ENCODE measurements at places on chromosomes 11 and 22. TPM values are rescaled to one million over a fixed set of nuclear protein-coding genes. Genes with fewer than 3 reads are reported as not detected.

DNA sequence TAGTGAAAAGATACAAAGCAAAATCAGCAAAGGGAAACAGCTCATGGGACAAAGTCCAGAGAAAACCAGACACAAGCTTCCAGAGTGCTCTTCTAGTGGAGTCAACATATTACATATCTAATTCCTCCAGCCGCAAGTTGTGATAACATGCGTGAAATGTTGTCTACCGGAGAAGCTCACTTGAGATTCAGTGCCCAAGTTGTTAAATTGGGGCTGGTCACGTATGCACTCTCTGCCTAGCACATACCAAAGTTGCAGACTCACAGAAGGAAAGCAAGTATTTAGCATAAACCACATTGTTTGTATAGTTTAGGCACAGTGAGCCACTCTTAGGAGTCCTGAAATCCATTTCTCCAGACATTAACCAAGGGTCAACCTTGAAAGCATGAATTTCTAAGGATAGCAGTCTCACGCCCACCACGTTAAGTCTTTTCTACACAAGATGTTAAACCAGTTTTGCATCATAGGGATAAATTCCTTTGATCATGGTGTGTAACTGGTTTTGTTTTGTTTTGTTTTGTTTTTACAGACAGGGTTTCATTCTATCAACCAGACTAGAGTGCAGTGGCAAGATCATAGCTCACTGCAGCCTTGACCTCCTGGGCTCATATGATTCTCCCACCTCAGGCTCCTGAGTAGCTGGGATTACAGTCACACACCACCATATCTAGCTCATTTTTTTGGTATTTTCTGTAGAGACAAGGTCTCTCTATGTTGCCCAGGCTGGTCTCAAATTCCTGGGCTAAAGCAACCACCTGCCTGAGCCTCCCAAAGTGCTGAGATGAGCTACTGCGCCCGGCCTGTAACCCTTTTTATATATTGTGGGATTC lies 39.5 kb upstream of the EP300 start:
- DNase-seq, result no peak

GRCh38 chr11:75505916-75506692 lies 19.6 kb downstream of the GDPD5 start:
- DNase-seq, result no peak

The TNNI2 gene
- polyA plus RNA-seq, result not detected

The THRSP gene
- polyA plus RNA-seq, result not detected

The DDTL gene
- polyA plus RNA-seq, result 0.57 TPM
